Upper lobe of left lung (tissue), 6 donors: ENCODE measurements at places on chromosomes 16 and 17.

DNA sequence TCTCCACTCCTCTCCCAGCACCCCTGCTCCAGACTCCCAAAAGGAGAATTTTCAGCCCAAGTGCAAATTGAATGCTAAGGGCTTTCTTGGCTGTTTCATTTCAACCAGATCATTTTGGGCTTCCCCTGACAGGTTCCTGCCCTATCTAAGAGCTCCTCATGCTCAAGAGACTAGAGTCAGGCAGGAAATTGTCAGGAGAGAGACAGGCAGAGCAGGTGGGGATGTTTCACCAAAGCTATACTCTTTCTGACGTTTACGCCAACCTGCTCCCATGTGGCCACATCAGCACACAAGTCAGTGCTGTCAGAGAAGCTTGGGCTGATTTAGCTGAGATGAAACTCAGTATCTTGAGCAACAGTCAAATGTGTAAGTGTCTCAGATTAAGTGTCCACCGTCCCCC is 31.4 kb downstream of the HIC1 start:
- DNase-seq = no peak

DNA sequence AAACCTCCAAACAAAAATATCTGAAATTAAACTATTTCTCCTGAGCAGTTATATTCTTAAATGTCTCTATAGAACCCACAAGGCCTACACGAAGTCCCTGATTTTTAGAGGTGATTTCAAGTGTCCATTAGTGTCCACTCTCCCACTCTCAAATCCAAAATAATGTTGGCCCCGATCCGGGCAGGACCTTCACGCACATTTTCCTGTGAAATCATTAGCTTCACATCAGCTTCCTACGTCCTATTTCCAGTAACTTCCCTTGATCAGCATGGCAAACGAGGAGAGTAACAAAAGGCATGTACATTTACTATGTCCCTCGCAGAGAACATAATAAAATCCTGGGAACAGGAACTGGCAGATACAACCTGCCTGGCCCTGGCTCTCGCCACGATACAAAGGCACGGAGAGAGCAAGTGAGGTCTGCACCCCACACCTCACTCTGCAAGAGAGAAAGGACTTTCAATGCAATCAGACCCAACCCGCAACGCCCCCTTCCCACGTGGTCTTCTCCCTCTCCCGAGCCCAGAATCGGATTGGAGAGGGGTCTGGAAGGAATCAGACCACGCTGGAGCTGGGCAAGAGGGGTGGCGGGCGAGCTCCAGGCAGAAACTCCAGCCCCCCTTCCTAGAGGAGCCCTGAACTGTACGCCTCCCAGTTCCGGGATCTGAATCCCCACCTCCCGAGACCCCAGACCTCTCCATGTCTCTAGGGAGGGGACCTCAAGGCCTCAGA is 17.5 kb upstream of the C17orf78 start:
- no peak for DNase-seq

DNA sequence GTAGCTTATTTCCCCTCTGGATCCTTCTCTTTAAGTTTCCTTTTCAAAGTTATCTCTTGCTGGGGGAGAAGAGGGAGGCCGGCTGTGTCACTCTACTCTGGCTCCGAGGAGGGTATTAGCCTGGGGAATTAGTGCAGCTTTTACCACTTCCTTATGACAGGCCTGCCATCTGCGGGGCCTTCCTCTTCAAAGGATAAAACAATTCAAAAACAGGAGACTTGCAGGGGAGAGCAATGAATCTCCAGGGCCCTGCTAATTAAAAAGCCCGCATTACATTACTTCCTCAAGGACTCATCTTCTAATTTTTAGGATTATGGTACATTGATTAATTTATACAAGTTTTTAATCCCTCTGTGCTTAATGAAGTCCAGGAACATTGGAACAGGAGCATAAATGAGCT is 190.9 kb upstream of the CDH5 start:
- no peak for DNase-seq

GRCh38 chr16:2456551-2457153 is 3.3 kb upstream of the TEDC2 start:
- DNase-seq = no peak

DNA sequence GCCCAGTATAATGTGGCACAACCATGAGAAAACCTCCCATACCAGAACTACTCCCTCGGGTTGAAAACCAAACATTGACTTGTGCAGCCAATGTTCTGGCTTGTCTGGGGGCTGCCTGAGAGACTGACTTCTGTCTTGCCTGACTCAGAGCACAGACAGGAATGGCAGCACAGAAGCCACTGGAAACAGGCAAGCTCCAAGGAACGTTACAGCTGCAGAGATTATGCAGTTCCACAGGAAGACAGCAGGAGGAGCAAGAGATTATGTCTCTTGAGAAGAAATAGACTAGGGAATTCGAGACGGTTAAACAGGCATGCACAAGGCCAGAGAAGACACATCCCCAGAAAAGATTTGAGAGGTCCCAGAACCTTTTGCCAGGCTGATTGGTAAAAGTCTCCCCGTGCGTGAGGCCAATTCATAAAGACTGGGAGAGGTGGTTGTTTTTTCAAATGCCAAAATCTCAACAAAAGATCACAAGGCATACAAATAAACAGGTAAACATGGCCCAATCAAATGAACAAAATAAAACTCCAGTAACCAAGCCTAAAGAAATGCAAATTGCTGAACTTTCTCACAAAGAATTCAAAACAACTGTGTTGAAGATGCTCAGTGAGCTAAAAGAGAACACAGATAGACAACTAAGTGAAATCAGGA is 90.6 kb upstream of the CDH5 start:
- DNase-seq = peak; percentile 42

GRCh38 chr16:62596584-62596983 is 560.3 kb upstream of the CDH8 start:
- DNase-seq = no peak

- no peak for DNase-seq
These were observed 776 bp downstream of the LRRC75A start for GRCh38 chr17:16491131-16491702.

- no peak for DNase-seq
These were observed 107.1 kb downstream of the MYO1D start for GRCh38 chr17:32769846-32770245.

GRCh38 chr17:39962642-39963220 is at the start of gene GSDMA:
GSDMA (plus strand) TSS chr17:39963004; CDS start chr17:39965688, 2,684 bp downstream.
- no peak for DNase-seq

GRCh38 chr17:41625602-41626001 is 1.2 kb upstream of the KRT17 start:
- no peak for DNase-seq

DNA sequence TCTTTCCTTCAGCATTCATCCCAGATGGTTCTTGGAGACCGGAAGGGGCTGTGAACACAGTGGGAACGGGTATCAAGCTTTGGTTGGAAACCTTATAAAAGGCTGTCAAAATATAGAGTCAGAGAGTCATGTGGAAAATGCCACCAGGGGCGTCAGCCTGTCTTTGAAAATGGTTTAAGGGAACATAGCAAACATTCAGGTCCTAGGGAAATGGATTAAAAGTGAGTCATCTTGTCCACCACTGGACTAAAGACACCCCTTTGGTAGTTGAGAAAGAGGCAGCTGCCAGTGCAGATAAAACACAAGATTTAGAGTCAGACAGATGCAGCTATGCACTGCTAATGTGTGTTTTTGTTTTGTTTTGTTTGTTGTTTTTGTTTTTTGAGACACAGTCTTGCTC is 47.8 kb upstream of the BCO1 start:
- no peak for DNase-seq

DNA sequence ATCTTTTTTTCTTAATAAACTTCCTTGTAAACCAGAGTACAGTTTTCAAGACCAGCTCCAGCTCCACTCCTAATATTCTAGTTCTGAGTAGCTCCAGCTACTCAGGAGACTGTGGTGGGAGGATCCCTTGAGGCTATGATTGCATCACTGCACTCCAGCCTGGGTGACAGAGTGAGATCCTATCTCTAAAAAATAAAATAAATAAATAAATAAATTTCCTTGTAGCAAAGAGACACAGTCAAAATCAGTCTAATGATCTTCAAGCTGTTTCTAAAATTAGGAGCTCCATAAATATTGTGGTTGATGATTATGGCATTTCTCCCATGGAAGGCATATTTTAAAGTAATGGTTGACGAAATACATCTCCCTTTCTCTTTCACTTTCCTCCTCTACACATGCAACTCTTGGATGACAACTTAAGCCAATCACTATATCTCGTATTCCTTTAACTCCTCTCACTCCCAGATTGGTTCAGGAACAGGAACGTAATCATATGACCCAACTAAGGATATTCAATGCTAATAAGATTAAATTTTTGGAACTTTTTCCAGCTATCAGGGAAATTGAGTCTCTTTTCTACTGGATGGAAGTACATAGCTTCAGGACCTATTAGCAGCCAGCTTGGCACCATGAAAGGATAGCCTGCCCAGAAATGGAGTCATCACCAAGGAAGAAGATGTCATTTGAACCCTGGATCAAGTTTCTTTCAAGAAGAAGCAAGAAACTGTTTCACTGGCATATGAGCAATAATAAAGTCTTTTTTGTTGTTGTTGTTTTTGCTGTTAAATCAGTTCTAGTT is 42.1 kb upstream of the TAOK1 start:
- DNase-seq = no peak

GRCh38 chr17:50487213-50488096 is 8.8 kb downstream of the RSAD1 start:
- no peak for DNase-seq

DNA sequence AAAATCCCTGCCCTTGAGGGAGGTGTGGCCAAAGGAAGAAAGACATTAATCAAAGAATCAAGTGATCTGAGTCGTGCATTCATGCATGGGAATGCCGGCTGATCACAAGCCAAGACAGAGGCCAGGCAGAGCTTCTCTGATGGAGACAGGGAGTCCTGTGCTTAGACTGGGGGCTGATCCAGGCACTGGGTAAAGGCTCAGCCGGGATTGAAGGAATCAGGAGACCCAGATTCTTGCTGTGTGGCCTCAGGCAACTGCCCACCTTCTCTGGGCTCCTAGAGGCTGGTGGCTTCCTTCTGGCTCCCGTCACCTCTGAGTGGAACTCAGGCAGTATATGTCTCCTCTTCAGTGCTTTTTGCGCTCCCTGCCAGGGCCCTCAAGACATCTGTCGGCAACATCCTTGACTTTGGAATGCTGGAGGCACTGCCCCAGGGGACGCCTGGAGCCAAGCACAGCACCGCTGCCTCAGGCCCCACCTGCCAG is 17.7 kb downstream of the RAI1 start:
- no peak for DNase-seq

GRCh38 chr16:86020971-86021370 is 122.0 kb downstream of the IRF8 start:
- no peak for DNase-seq

GRCh38 chr17:61444831-61445230 is 7.4 kb upstream of the TBX4 start:
- no peak for DNase-seq

- DNase-seq = peak; percentile 93
These were observed at the start of gene CEP95 for GRCh38 chr17:64506576-64507412. CEP95 (plus strand) TSS chr17:64506977; CDS start chr17:64507098, 121 bp downstream.

GRCh38 chr17:4008441-4009185 is 44.4 kb upstream of the ATP2A3 start:
- no peak for DNase-seq

GRCh38 chr17:81984773-81985410 is 7.5 kb downstream of the ASPSCR1 start:
- no peak for DNase-seq
